Myocyte (in vitro differentiated cells): ENCODE measurements at places on chromosomes 2 and 18. TPM values are rescaled to one million over a fixed set of nuclear protein-coding genes. Genes with fewer than 3 reads are reported as not detected.

DNA sequence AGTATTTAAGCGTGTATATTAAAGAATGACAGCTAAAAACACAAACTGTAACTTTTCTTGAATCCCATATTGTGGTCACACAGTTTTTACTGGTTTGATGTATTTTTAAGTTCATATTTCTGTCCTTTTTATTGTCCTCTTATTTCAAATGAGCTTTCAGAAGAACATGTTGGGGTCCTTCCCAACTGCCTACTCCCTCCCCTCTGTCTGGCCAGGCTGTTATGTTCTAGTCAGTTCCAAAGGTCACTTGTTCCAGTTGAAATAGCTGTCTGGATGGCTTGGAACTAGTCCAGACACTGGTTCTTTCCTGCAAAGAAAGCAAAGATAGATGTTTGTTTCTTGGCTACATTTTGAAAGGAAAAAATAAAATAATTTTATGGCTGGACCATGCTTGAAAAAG lies 306.9 kb downstream of the GULP1 start:
- no peak for DNase-seq

- no peak for DNase-seq
Observed at GRCh38 chr2:69381337-69381737, 5.7 kb downstream of the GFPT1 start.

GPBAR1 gene
- 0.57 and 1.1 TPM in 2 replicates for total RNA-seq

RPRM gene
- total RNA-seq = not detected in 2 replicates

DNA sequence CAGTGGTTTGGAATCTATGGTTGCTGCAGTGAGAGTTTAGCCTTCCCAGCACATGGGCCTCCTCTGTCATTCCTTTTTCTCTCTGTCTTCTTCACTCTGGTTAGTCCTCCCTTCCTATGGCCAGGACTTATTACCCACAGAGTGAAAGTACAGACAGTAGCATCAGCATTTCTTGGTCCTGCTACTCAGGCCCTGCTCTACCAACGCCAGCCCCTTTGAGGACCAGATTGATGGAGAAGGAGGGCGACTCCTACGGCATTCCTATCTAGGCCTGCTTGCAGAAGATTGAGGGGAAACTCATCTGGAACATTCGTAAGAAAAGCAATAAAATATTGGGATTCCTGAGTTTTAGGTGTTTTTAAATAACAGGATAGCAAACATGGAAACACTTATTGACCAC lies 43.5 kb downstream of the BMP10 start:
- no peak for DNase-seq

YES1 gene
- 124 and 157 TPM in 2 replicates for total RNA-seq

GRCh38 chr2:97669448-97669847 lies at the start of gene C2orf92:
C2orf92 (plus strand) TSS chr2:97669713; CDS start chr2:97669789, 76 bp downstream.
- no peak for DNase-seq

DNA sequence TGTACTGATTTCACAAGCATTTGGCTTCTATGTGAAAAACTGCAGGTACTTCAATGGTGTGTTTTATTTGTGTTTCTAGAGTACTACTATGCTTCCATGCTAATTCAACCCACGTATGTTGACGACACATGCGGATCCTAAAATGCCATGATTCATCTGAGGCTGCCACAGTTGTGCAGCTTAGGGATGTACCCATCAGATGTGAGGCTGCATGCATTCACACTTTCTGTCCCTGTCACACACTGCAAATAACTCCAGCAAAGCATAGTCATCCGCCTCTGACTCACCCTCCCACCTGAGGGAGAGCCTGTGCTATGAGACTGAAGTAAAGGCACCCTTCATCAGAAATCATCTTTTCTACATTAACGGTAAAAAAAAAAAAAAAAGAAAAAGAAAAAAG lies 22.1 kb upstream of the SERTAD2 start:
- DNase-seq = peak; percentile 76

POLR1B gene
- total RNA-seq = 11.8 and 14.0 TPM in 2 replicates
